ENCODE measurements at places on chromosomes 11 and 22.
A peak's percentile ranks its signal among the peaks of the same experiment; 100 is the strongest.

- peak; percentile 8 for DNase-seq
These were observed 25.2 kb downstream of the CWC15 start for GRCh38 chr11:94948070-94948617.

- no peak for DNase-seq
These were observed 106.9 kb downstream of the SYN3 start for GRCh38 chr22:32951076-32951806.

DNA sequence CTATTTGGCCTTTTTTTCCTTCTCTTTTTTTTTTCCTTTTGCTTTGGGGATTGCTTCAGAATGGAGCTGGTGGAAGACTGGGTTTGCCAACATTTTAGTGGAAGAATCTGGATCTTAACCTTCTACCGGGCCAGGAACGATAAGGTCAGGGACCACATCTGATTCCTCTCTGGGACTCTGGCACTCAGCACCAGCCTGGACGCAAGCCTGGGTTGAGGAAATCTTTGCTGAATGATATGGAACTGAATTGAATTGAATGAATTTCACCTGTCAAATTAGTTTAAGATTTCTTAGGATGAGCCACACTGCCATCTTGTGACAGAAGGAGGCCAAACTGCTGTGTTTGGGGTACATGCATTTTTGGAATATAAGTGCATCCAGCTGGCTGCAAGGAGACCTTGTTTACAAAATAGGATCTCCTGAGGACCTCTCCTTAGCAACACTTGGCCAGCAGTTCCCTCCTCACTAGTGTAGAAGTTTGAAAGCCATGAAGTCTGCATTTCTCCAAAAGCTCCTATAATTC, 30.4 kb downstream of the TPBGL start:
- no peak for DNase-seq

DNA sequence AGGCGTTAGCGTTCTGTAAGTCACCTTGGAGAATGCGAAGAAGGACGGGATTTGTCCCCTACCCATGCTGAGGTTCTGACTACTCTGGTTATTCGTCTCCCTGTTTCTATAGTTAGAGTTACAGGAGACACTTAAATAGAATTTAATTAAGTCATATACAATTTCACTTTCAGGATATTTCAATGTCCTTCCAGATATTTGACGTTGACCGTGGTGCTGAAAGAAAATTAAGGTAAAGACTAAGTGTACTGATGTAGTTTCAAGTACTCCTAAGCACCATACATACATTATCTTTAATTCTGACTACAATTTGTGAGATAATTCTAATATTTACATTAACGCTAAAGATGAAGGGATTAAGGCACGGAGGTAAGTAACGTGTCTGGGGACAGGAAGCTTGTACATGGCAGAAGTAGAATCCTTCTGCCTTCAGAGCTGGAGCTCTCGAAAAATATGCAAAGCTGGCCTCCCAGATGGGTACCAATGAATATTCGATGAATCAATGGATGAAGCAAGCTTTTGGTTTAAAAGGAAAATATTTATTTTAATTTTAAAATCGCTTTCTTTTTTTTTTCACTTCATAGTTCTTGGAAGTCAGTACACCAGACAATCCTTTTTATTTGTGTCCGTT, 539 bp upstream of the SLC36A4 start:
- peak; percentile 14 for DNase-seq

DNA sequence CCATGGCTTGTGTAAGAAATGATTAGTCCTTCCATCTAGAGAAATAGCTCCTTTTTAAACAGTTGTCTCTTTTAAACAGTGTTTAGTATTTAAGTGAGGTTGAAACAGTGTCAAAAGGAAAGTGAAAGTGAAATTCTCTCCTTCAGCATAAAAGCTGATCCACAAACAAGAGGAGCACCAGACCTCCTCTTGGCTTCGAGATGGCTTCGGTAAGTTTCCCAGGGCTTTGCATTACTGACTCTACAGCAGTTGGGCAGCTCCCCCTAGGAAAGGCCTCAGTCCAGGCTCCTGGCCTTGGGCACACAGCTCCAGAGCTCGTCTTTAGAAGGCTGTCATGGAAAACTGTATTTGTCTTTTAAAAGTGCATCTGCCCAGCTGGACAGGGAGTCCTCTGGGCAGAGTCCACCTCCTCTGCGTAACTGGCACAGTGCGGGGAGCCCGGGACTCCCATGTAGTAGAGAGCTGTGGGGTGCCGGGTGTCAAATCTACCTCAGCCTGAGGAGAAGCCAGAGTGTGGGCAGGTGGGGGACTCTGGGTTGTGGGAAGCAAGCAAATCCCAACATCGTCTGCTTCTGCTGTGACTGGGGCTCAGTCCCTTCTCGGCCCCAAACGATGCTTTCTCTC, at the start of gene PLAAT4:
PLAAT4 (plus strand) TSS at position 140 of the 624 bp plus-strand sequence; CDS start at position 201, 61 bp downstream.
- no peak for DNase-seq

- DNase-seq: no peak
These were observed 18.1 kb downstream of the SSH3 start for GRCh38 chr11:67321313-67321871.

DNA sequence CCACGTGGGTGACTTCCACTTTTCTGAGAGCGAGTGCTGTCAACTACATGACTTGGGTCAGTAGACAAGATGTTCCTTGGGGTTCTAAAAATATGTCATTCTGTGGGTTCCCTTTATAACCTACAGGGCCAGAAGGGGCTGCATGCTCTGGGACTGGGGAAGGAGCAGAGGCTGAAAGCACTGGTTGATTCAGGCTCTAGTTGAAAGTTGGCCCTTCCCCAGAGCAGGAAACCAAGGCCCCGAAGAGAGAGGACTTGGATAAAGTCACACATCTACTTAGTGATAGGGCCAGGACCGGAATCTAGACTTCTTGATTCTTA, 9.9 kb downstream of the ADAMTS15 start:
- no peak for DNase-seq

DNA sequence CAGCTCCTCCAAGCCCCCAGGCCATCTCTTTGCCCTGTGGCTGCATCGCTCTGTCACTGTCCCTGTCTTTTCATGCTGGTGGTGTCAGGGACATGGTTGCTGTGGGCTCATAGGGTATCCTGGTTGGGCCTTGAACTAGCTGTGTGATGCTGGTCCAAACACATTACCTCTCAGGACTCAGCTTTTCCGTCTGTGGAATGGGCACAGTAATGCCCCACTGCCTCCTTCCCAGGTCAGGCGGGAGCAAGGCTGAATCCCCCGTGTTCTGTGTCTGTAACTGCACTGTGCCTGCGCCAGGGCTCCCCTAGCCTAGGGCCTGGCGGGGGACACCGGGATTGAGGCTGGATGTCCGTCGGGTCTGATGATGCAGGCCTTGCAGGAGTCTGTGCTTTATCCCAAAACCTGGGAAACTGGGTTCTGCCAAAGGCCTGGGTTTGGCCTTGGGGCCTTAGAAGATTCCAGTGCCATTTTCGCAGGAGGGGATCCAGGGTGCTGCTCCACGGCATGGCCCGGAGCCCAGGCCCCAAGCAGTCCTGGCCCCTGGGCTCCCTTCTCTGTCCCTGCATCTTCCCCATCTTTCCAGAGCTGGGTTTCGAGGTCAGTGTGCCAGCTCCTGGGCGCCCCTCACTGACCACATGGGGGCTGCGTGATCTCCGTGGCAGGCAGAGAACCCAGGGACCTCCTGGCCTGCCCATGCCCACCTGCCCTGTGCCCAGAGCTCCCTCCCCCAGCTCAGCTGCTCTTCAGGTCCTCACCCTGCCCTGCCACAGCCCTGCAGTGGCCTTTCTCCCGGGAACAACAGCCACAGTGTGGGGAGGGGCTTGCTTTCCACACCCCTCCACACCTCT, 32.7 kb upstream of the CELSR1 start:
- no peak for DNase-seq

DNA sequence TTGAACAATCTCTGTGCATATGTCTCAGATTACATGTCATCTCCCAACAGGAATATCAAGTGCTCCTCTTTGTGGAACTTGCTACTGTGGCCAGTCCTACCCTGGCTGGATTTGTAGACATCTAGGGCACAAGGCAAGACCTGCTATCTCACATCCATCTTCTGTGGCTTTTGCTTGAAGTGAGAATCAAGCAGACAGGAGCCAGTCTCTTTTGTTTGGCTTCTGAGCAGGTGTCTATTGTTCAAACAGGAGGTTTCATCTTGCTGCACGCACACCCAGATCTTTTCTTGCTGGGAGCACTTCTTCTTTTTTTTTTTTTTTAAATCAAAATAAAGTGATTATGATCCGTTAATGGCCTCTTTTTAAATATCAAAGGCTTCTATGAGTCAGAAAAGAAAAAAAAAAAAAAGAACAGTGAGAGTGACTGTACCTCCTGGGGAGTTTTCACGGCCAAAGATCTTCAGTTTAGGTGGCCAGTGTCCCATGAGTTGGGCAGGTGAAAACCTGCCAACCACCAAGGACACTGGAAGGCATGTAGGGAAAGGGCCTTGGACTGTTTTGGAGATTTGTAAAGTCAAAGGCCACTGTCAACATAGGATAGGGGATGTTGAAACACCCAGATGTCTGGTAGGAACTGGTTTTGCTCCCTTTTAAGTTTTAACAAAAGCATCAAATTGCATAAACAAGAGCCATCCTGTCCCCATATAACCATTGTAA, 78.1 kb downstream of the CD44 start:
- DNase-seq: no peak

GRCh38 chr11:111734101-111734953, 31.9 kb downstream of the PPP2R1B start:
- no peak for DNase-seq

- DNase-seq: no peak
These were observed 364.7 kb downstream of the METTL15 start for GRCh38 chr11:28472904-28473303.

Measured in SK-N-MC (cell line).